ENCODE measurements at places on chromosomes 12 and 14.

GRCh38 chr14:77914073-77914721, 114.3 kb downstream of the ADCK1 start:
- no peak for DNase-seq

- no peak for DNase-seq
These were observed 59.6 kb downstream of the FIGNL2 start for GRCh38 chr12:51788876-51789275.

DNA sequence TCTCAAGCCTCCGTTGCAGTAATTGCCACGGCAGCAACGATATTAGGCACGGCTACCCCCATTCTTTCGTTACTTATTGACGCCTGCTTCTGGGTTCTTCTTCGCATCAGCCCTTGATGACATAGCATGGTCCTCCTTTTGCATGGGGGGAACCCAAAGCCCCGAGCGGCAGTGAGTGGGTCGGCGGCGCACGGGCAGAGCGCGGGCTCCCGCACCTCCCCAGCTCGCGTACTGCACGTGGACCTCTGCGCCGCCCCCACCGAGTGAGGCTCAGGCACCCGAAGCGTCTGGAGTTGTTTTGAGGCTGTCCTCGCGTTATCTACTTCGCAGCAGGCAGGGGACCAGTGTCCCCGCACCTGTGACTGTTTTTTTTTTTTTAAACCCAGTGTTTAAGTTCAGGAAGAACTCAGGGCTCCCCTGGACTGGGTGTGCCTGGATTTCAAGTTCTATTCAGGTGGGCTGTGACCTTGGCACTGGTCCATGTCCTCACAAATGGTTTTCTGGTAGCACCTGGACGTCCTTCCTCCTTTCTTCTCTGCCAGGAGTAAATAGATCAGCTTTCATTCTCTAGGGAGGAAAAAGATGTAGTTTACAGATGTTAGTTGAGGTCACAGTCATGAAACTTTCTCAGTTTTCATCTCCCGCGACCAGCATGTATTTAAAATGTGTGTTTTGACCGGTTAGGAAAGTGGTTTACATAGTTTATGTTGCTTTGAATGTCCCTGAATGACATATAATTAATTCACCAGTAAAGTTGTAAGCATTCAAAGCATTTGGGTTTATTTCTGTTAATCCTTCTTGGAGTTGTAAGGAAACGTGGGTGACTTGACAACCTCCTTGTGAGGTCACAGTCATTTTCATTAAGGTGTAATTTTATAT, 1.4 kb upstream of the FOXN4 start:
- DNase-seq, result no peak

GRCh38 chr14:20675669-20676068, 8.7 kb upstream of the RNASE4 start:
- DNase-seq, result no peak

DNA sequence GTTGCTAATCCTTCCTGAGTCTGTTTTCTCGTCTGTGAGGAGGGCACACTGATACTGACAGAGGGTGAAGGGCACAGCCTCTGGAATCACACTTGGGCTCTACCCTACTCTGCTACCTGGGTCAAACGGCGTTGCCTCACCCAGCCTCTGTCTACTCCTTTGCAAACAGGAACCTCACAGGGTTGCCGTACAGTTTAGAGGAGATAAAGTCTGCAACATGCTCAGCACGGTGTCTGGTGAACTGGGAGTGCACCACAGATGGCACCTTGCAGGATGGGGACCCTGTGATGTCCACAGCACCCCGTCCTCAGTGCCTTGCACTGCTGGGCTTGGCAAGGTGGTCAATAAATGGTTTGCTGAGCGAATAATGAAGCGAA, 38.3 kb downstream of the TESC start:
- DNase-seq, result no peak

DNA sequence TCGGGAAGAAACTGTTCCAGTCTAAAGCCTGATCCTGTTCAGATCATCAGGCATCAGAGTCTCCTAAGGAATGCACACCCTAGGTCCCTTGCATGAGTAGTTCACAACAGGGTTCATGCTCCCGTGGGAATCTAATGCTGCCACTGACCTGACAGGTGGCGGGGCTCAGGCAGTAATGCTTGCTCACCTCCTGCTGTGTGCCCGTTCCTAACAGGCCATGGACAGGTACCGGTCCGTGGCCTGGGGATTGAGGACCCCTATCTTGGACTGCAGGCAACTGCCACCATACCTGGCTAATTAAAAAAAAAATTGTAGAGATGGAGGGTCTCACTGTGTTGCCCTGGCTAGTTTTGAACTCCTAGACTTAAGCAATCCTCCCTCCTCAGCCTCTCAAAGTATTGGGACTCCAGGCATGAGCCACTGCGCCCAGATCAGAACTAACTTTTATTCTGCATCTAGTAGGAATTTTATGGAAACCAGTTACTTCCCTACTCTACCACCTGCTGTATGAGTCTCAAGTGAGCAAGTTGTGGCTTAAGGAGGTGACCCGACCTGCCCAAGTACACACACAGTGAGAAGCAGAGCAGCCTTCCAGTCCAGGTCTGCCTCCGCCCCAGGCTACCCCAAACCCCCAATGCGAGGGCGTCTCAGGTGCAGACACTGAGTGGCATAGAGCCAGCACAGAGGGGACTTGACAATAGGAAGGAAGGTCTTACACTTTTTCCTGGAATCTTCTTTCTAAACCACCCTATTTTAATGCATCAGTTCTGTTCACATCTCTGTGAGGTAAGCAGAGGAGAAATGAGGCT, 2.5 kb upstream of the PAPLN start:
- no peak for DNase-seq

DNA sequence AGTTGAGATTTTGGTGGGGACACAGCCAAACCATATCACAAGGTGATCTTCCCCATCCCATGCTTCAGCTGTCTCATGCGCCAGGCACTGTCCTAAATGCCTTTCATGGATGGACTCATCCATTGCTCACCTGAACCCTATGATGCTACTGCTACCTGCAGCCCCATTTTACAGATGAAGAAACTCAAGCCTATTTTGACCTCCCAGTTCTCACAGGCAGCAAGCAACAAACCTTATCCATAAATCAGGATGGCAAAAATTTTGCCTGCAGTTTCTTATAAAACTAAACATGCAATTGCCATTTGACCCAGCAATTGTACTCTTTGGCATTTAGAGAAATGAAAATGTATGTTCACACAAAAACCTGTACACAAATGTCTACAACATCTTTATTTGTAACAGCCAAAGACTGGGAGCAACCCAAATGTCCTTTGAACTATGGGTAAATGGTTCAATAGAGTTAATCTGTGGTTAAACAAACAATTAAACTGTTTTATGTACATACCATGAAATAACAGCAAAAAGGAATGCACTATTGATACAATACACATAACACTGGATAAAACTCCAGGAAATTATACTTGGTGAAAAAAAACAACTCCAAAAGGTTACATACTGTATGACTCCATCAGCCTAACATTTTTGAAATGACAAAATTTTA, 2.6 kb downstream of the NT5DC3 start:
- no peak for DNase-seq

DNA sequence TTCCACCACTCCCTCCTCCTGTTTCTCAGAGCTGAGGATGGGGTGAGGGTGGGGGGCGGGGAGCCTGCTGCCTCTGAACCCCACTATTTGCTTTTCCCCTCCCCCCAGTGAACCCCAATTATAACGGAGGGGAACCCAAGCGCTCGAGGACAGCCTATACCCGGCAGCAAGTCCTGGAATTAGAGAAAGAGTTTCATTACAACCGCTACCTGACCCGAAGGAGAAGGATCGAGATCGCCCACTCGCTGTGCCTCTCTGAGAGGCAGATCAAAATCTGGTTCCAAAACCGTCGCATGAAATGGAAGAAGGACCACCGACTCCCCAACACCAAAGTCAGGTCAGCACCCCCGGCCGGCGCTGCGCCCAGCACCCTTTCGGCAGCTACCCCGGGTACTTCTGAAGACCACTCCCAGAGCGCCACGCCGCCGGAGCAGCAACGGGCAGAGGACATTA, 1.1 kb downstream of the HOXC4 start:
- no peak for DNase-seq

DNA sequence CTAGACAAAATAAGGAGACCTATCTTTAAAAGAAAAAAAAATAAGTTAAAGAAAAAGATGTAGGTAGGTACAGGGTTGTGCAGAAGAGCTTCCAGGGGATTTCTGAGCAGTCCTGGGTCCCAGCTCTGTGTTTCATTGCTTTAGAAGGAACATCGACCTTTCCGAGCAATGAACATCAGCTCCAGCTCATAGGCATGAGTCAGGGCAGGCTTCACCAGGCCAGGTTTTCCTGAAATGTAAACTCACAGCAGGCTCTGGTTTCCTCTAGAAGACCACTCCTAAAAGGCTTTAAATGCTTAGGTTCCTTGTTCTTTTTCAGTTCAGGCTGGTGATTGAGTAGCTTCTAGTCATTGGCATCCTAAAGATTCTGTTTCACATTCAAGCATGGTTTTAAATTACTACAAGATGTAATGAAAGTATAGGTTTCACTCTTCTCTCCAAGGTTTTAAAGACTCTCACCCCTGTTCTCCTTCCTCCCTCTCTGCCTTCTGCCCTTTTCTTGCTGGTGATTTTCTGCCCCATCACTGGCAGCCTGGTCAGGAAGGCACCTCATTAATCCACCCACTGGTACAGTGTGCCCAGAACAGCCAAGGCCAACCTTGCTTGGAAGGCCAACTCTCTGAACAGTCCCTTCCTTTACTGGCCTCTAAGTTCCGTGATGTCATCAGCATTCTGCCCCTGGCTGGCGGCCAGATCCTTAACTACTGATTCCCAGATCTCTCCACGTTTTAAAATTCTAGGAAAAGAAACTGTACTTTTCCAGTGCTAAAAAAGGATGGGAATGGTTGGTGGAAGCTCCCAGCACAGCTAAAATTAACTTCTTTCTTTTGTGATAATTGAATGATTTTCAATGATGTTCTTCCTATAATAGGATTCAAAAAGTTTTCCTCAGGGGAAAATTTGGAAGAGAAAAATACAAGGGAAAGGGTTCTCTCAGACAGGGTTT, 109.4 kb upstream of the HIF1A start:
- no peak for DNase-seq

DNA sequence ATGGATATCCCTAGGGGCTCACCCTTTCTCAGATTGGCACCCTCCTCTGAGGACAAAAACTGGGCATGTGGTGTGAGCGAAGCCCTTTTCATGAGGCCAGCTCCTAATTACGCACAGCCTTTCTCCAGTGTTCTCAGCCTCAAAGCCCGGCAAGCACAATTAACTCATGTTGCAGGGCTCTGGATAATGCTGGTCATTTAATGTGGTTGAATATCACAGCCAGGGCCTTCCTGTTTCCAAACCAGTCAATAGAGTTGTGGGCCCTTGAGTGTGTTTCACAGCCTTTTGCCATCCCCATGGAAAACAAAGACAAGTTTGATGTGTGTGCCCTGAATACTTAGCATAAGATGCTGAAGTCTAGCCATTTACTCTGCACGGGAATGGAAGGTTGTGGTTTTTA, 114.2 kb upstream of the ARHGAP5 start:
- DNase-seq, result no peak
